Airway epithelial cell (primary cell): ENCODE measurements at places on chromosomes 5 and 9. TPM values are rescaled to one million over a fixed set of nuclear protein-coding genes. Genes with fewer than 3 reads are reported as not detected.

The MRPS2 gene
- 52.5 and 78.5 TPM in 2 replicates for total RNA-seq

The PAEP gene
- not detected in 2 replicates for total RNA-seq

The SUSD3 gene
- total RNA-seq: not detected in 2 replicates

The GABRB2 gene
- not detected in 2 replicates for total RNA-seq

The MTREX gene
- 82.4 and 112 TPM in 2 replicates for total RNA-seq

The ECSCR gene
- not detected in 2 replicates for total RNA-seq

The SLC23A1 gene
- total RNA-seq: not detected in 2 replicates

The IL5 gene
- not detected in 2 replicates for total RNA-seq

The BRINP1 gene
- not detected in 2 replicates for total RNA-seq

The NEURL1B gene
- total RNA-seq: 4.6 and 8.3 TPM in 2 replicates

The SPINK6 gene
- 5.9 and 10.8 TPM in 2 replicates for total RNA-seq

The SH2D3C gene
- 0.21 TPM in 1 of 2 replicates, not detected in the other for total RNA-seq

The FLT4 gene
- not detected in 2 replicates for total RNA-seq

The MARCHF3 gene
- total RNA-seq: 0.84 and 1.1 TPM in 2 replicates

The KCNIP1 gene
- total RNA-seq: not detected in 2 replicates

The SECISBP2 gene
- total RNA-seq: 10.5 and 15.4 TPM in 2 replicates

The CAPSL gene
- total RNA-seq: not detected in 2 replicates

The RFX3 gene
- total RNA-seq: 0.93 and 1.5 TPM in 2 replicates

The IFNA13 gene
- not detected in 2 replicates for total RNA-seq

The SLC34A3 gene
- total RNA-seq: 0.14 TPM in 1 of 2 replicates, not detected in the other

The RANBP6 gene
- 11.1 and 17.4 TPM in 2 replicates for total RNA-seq

The CAMK2A gene
- total RNA-seq: not detected in 2 replicates

The DMRT3 gene
- not detected in 2 replicates for total RNA-seq

The OSMR gene
- total RNA-seq: 14.5 and 27.4 TPM in 2 replicates

The POU4F3 gene
- total RNA-seq: 0.42 TPM in 1 of 2 replicates, not detected in the other

The INSL4 gene
- total RNA-seq: 1.0 TPM in 1 of 2 replicates, not detected in the other

The GABRA1 gene
- not detected in 2 replicates for total RNA-seq

The LCN1 gene
- not detected in 2 replicates for total RNA-seq

The FBN2 gene
- total RNA-seq: 28.7 and 40.0 TPM in 2 replicates

The KLF9 gene
- 11.6 and 11.9 TPM in 2 replicates for total RNA-seq

The FAT2 gene
- 121 and 180 TPM in 2 replicates for total RNA-seq
